Natural killer cell (primary cell): ENCODE measurements at places on chromosomes 11 and 22. TPM values are rescaled to one million over a fixed set of nuclear protein-coding genes. Genes with fewer than 3 reads are reported as not detected.

Gene FAM180B
- total RNA-seq, result not detected

Gene CRKL
- total RNA-seq, result 71.2 TPM

- no peak for DNase-seq
- H3K36me3 ChIP-seq, result no peaks in the 10 kb centered on the region
- H3K4me3 ChIP-seq, result no peak overlapping the region
- H3K27ac ChIP-seq, result no peak overlapping the region
Measured at GRCh38 chr11:115344846-115345245, 159.4 kb downstream of the CADM1 start.

DNA sequence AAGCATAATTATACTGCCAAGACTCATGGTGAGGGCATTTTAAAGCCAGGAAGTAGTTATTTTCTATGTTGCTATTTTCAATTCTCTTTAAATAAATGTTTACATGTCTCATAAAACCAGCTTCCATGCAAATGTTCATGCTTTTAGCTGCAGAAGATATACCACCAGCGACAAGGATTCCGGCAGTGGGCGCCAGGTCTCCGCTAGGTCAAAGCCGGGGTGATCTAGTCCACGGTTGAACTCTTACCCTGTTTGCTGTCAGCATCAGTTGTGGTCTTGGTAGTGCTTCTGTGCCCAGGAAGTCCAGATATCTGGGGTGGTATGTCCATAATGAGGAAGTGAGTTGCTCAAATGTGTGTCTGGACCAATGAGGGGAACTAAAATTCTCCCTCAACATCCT is 265.7 kb downstream of the BRD1 start:
- no peaks in the 10 kb centered on the region for H3K27me3 ChIP-seq
- no peak overlapping the region for H3K4me3 ChIP-seq
- no peak for DNase-seq
- H3K27ac ChIP-seq, result no peak overlapping the region
